LoVo (cell line): ENCODE measurements at places on chromosomes 7 and 10.

DNA sequence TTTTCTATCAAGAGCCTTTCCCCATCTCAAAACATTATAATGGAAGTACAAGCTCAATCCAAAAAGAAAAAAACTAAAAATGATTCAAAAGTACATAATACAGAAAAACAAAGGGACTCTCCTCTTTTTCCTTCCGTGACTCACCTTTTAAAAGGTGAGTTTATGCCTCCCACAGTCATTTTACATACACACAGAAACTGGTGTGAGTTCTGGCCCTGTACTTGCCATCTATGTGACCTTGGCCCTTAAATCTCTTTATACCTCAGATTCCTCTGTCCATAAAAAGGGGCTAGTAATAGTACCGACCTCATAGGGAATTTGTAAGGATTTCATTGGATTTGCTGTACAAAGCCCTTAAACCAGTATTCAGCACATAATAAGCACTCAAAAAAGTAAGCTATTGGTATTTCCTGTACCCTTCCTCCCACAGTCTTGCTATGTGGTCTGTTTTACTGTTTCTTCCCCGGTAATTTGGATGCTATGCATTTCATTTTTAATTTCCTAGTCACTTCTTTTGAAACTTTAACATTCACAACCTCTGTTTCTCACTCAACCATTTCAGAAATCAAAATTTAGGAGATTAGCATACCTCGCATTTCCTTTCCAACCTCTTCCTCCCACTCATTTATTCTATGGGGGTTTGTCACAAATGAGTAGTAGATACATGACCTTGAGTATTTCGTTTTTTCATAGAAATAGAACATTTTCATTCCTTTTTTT, 39.0 kb downstream of the STK17A start:
- no peak for DNase-seq

- DNase-seq = no peak
Measured at GRCh38 chr10:101260764-101261481, 31.7 kb upstream of the LBX1 start.

- DNase-seq = no peak
Measured at GRCh38 chr7:94660006-94660405, 4.1 kb upstream of the SGCE start.

GRCh38 chr7:141294143-141294829, 220.4 kb downstream of the TMEM178B start:
- DNase-seq = no peak

DNA sequence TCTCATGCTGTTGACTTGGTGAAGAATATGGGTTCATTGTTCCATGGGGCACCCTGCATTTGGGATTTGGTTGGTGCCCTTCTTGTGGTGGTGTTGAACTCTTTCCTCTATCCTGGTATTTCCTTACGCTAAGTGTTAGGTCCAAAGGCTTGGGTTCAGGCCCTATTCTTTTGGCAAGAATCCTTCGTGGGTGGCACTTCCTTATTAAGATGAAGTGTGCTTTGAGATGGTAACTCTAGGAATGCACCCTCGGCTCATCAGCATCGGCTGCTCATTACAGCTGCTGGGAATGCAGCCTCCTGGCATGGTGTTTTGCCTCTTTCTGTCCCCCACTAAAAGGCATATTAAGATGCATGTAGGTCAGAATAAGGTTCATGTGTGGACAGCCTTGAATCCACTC, 380.7 kb downstream of the RPS24 start:
- no peak for DNase-seq

DNA sequence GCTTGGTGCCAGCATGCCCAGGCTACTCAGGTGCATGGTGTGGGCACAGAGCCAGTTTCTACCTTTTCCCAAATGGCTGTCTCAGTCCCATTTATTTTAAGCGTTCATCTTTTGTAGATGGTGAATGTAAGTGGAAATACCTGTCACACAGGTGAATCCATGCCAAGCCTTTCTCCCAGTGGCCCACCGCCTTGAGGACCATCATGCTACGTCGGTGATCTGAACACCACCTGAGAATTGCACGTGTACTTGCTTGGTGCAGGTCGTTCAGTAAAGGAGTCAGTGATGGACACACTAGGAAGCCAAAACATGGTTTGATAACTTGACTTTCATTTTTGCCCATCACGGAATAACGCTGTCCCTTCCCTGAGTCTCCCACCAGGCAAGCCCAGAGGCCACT, 666.7 kb upstream of the FOXK1 start:
- DNase-seq = no peak

GRCh38 chr10:106560925-106561640, 603.4 kb downstream of the SORCS1 start:
- no peak for DNase-seq

GRCh38 chr7:21806388-21806787, 139.3 kb downstream of the CDCA7L start:
- DNase-seq = no peak

GRCh38 chr10:6115411-6115810, 26.6 kb downstream of the RBM17 start:
- no peak for DNase-seq

DNA sequence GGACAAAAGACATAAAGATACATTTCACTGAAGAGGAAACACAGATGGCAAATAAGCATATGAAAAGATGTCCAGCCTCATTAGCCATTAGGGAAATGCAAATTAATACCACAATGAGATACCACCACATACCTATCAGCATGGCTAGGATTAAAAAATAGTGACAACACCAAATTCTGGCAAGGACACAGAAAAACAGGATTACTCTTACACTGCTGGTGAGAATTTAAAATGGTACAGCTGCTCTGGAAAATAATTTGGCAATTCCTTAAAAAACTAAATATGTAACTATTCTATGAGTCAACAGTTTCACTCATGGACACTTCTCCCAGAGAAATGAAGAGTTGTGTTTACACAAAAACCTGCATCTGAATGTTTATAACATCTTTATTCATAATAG, 121.1 kb downstream of the C10orf90 start:
- DNase-seq = no peak

DNA sequence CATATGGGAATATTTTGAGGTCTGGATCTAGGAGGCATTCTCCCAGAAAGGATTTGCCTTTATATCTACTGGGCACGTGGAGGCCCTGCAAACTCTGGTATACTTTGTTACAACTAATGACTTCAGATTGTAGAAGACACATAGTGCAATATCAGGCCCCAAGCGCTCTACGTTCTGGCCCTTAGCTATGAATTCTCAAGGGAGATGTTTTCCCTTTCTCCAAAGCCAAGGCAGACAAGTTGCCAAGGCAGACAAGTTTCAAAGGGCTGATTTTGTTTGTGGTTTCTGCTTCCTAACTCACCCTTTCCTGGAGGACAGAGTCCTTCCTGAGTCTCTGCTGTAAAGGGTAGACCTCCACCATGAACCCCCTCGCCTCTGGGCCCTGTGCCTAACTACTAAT, 99.4 kb upstream of the CTTNBP2 start:
- DNase-seq = no peak

DNA sequence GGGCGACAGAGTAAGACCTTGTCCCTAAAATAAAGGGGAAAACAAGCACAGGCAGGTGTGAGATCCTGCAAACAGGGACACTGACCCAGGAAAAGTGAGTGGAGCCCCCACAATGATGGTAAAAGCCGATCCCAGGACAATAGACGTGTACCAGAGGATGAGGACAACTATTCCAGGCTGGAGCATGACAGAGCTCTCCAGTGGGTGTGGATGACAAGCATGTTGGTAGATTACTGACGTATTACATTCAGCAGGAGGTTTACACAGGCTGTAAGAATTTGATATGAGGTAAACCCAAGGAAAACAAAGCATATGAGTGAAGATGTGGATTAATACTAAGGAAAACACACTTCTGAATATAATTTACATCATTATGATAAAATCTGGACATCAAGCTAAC, 27.8 kb upstream of the SMURF1 start:
- DNase-seq = no peak

GRCh38 chr7:140218656-140219055, 41.9 kb upstream of the KDM7A start:
- DNase-seq = no peak

DNA sequence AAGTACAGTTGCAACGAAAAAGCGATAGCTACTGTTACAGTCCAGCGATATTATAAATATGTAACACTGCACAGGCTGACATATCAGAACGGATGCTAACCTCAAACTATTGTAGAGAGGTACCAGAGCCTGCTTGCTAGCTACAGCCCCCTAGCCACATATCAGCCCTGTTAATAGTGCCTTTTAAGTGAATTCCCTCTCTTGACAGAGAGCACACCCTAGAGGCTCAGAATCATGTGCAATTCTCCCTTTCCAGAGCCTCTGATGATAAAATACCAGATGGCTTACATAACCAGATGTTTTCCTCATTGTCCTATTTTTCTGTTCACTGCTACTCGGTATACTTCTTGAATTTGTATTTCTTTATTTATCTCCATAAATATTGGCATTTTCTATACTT, 960.7 kb upstream of the CELF2 start:
- no peak for DNase-seq
